ENCODE measurements at places on chromosomes 1 and 21. TPM values are rescaled to one million over a fixed set of nuclear protein-coding genes. Genes with fewer than 3 reads are reported as not detected.

ACTN2 gene
- total RNA-seq: 2.7 TPM

- no peak for DNase-seq
These were observed 711.2 kb downstream of the KCNT2 start for GRCh38 chr1:195897076-195897475.

GRCh38 chr1:178121883-178122282 is 28.0 kb downstream of the RASAL2 start:
- no peak for DNase-seq

GRCh38 chr1:84947536-84948410 is 49.1 kb downstream of the MCOLN2 start:
- peak; percentile 15 for DNase-seq

- no peak for DNase-seq
These were observed 10.2 kb downstream of the KLHL21 start for GRCh38 chr1:6592441-6592840.

DNA sequence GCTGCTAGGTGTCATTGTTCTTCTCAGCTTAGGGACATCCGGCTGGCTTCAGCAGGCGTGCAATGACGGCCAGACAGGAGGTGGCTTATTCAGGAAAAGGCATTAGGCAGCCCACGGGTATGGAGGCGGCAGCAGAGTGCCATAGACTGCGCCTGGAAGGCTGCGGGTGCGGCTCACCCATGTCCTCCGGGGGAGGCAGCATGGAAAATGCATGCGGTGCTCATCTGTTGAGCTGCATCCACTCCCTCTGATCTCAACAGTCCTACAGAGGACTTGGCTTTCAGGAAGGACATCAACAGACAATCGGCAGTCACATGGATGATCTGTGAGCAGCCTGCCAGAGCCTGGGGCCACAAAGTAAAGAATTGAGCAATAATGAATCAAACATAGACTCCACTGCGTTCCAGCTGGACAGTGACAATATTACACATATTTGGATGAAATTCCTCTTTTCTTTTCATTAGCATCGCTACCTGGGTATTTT is 42.9 kb downstream of the UMODL1 start:
- DNase-seq: no peak

GRCh38 chr1:24984800-24985522 is 54.9 kb upstream of the RUNX3 start:
- peak; percentile 3 for DNase-seq

DNA sequence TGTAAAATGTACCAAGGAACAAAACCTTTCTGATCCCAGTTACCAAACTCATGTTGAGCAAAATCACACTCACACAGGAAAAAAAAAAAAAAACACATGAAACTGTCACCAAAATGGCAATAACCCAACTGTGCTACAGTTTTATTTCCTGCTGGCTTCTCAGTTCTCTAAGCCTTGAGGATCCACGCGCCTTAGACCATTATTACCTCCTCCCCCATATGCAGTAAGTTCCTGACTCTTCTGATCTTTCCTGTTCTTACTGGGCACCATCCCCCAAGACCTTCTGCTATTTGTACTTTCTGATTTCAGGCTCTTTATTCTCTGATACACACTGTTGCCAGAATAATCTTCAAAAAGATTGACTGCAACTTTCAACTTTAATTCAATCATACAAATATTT is 79.6 kb downstream of the SLC45A1 start:
- DNase-seq: no peak

KRTAP7-1 gene
- not detected for total RNA-seq

NBPF19 gene
- 1.9 TPM for total RNA-seq

DNA sequence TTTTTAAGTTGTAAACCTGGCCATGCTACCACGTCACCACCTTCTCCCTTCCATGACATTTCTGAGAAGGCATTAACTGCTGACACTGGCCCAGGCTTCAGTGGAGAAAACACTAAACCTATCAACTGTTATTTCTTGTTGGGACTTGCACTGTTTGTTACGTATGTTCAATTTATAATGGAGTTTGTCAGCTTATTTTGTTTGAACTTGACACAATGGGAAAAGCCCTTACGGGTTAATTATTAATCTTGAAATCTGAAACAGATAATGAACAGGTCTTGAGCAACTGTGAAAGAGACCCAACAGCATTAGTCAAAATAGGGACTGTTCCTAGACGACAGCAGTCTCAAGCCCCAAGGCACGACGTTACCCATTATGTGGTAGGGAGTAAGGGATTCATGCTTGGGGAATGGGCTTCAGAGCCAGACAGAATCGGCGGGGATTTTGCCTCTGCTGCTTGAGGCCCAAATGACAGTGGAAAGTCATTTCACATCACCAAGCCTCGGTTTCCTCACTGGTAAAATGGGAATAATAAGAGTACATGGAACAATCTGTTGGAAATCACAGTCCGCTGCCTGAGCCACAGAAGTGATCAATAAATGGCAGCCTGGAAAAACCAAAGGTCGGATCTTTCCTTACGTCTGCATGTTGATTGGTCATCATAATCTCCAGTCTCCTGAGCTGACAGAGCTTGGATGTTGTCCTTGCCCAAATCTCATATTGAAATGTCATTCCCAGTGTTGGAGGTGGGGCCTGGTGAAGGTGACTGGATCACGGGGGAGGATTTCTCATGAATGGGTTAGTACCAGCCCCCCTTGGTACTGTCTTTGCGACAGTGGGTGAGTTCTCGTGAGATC is 44.5 kb downstream of the TIAM1 start:
- no peak for DNase-seq

FCAMR gene
- total RNA-seq: not detected

GRCh38 chr1:160225345-160225744 is 20.2 kb downstream of the PEA15 start:
- no peak for DNase-seq

- DNase-seq: peak; percentile 56
These were observed 103.8 kb downstream of the SLC45A1 start for GRCh38 chr1:8421721-8422120.

DNA sequence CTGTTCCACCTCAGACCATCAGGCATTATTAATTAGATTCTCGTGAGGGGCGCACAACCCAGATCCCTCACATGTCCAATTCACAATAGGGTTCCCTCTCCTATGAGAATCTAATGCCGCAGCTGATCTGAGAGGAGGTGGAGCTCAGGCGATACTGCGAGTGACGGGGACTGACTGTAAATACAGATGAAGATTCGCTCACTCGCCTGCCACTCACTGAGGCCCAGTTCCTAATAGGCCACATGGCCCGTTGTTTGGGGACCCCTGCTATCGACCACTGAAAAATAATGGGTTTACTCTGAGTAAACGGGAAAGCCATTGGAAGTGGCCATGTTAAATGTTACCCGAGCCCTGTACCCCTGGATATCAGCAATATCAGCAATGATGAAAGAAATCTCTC is 65.9 kb downstream of the GRIK1 start:
- no peak for DNase-seq

GRCh38 chr21:36129219-36129618 is 5.7 kb upstream of the CBR3 start:
- DNase-seq: no peak

DNA sequence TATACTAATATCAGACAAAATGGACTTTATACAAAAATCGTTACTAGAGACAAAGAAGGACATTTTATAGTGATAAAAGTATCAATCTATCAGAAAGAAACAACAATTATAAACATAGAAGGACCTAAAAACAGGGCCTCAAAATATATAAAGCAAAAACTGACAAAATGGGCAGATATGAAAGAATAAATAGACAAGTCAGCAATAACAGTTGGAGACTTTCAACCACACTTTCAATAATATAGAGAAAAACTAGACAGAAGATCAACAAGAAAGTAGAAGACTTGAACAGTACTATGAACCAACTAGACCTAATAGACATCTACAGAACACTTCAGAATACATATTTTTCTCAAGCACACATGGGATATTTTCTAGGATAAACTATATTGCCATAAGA is 52.4 kb downstream of the MIS18A start:
- DNase-seq: no peak

CYP2J2 gene
- not detected for total RNA-seq

DNA sequence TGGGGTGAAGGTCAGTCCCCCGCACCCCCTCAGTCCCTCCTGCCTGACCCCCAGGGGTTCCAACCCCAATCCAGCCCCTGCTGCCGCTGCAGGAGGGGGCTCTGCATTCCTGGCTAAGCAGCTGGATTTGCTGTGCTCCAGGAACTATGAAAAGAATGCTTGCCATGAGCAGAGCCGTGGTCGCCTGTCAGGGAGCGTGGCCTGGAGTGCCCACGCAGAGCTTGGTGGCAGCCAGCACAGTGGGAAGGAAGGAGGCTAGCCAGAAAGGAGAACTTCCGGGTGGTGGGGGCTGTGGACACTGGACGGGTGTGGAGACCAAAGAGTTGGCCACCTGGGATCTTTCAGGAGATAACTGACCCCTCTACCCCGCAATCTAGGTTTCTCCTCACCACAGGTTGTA is 5.6 kb downstream of the COL8A2 start:
- DNase-seq: no peak

All from glutamatergic neuron (in vitro differentiated cells).